ENCODE measurements at places on chromosomes 1 and 21.

- DNase-seq: no peak
Measured at GRCh38 chr1:211538287-211538686, 40.7 kb downstream of the SLC30A1 start.

GRCh38 chr1:68565923-68566322 is 69.0 kb upstream of the DEPDC1 start:
- no peak for DNase-seq

DNA sequence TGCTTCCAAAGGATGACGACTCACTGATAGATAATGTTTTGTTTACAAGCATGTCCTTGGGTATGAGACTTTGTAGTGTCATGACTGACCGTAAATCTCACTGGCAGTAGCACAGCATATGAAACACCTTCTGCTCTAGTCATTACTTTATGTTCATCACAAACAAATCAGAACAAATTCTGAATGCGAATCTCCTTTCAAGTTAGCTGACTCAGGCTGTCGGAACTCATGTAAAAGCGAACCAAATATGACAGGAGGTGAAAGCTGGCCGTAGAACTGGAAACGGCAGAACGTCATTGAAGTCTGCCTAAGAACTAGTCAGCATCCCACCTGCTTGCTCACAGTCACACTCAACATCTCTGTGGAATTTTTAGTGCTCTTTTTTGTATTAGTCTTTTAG is 143.9 kb downstream of the RGS7 start:
- no peak for DNase-seq

- DNase-seq: no peak
Measured at GRCh38 chr1:31669786-31670592, 25.3 kb upstream of the PEF1 start.

- DNase-seq: no peak
Measured at GRCh38 chr1:93753791-93754763, 72.4 kb upstream of the BCAR3 start.

GRCh38 chr21:38165466-38166172 is 91.2 kb upstream of the KCNJ15 start:
- no peak for DNase-seq

- DNase-seq: no peak
Measured at GRCh38 chr1:224736619-224737352, 120.7 kb downstream of the CNIH3 start.

DNA sequence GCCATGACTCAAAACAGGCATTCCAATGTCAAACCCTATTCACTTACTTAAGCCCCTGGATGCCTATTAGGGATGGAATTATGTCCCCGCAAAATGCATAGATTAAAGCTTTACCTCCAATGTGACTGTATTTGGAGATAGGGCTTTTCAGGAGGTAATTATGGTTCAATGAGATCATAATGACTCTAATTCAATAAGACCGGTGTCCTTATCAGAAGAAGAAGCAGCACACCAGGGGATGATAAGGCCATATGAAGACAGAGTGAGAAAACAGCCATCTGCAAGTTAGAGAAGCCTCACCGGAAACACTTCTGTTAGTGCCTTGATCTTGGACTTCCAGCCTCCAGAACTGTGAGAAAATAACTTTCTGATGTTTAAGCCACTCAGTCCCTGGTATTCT is 1131.8 kb upstream of the TMPRSS15 start:
- no peak for DNase-seq

DNA sequence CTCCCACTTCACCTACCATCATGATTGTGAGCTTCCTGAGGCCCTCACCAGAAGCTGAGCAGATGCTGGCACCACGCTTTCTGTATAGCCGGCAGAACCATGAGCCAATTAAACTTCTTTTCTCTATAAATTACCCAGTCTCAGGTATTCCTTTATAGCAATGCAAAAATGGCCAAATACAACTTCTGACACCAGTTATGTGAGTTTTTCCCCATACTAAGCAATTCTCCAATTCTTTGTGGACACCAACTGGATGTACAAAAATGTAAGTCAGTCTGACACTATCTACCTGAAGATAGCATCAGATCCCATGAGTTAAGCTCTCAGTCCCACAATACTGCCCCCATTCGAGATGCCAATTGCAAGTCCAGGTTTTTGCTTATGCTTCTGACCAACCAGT is 65.4 kb upstream of the PPIH start:
- no peak for DNase-seq

DNA sequence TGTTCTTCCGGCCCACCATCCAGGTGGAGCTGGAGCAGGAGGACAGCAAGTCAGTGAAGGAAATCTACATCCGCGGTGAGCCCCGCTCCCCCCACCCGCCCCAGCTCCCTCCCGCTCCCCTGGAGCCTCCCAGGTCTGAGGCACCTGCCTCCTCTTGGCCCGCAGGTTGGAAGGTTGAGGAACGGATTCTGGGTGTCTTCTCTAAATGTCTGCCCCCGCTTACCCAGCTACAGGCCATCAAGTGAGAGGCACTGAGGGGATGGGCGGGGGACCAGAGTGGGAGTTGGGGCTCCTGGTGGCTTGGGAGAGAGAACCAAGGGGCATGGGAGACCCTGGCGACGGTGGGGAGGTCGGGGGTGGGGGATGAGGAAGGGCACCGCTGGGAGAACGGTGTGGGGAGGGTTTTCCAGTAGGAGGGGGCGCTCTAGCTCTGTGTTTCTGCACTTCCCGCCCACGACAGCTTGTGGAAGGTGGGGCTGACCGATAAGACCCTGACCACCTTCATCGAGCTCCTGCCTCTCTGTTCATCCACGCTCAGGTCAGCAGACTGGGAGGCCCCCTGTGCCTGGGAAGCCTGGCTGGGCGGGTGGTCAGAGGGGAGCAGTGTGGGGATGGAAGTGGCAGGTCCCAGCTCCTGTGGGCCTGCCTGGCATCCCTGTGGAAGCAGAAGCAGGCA is 4.2 kb downstream of the LRRC71 start:
- DNase-seq: no peak

Measured in activated CD4-positive, CD25-positive, alpha-beta regulatory T cell (primary cell).